ENCODE measurements at places on chromosomes 11 and 22. TPM values are rescaled to one million over a fixed set of nuclear protein-coding genes. Genes with fewer than 3 reads are reported as not detected.

SHISA8 gene
- total RNA-seq: 0.90 TPM

SF3A1 gene
- total RNA-seq: 260 TPM

CPT1A gene
- 31.7 TPM for total RNA-seq

SEC14L6 gene
- not detected for total RNA-seq

IGSF22 gene
- total RNA-seq: 0.85 TPM
